ENCODE measurements at places on chromosomes 5 and 9. TPM values are rescaled to one million over a fixed set of nuclear protein-coding genes. Genes with fewer than 3 reads are reported as not detected.

RAB3C gene
- 0.30 TPM for total RNA-seq

HAVCR1 gene
- not detected for total RNA-seq

DNA sequence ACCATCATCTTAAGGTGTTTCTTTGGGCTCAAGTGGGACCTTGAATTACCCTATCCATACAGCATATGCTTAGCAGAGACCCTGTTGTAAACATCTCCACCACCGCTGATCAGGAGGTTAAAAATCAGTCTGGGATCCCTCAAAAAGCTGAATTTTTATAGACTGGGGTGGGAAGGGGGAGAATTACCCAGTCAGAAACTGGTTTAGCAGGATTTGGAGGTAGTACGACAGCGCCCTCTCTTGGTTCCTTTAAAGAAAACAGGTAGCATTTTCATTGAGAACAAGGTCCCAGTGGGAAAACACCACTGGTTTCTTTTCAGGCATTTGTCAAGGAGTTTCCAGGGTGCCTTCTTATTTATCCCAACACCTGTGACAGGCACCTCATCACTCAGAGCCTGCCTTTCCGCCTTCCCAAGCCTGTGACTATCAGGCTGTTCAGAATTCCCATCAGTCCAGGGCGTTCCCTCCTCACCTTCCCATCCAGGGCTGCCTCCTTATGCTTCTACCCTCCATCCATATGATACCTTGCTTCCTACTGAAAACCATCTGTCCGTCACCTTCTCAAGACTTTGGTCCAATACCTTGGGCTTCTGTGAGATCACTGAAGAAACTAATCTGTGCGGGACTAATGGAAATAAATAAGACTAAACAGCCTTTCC is 203.8 kb upstream of the RAI14 start:
- H3K36me3 ChIP-seq = no peaks in the 10 kb centered on the region
- no peak for DNase-seq
- H3K4me1 ChIP-seq = peaks cover 4% of the 10 kb centered on the region
- no peak overlapping the region for H3K4me3 ChIP-seq
- peaks cover 7% of the 10 kb centered on the region for H3K27me3 ChIP-seq

IRX1 gene
- total RNA-seq = 7.2 TPM

WDR31 gene
- total RNA-seq = 2.1 TPM

THBS4 gene
- 2.8 TPM for total RNA-seq

CARTPT gene
- not detected for total RNA-seq

DNA sequence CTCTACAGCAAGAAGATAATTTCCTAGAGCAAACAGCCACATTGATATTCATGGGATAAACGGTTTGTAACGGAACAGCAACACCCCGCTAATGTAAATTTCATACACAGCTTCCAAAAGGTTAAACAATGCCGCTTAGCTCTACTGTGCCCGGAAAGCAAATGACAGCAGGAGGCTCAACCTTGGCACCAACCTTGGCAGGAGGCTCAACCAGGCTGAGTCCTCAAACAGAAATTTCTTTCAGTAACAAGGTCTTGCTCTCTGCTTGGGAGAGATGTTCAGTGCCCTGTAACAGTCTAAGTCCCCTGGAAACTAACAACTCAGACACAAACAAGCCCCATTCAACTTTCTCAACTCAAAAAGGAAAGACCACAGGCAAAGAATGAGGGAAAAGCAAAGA is 11.1 kb upstream of the PPP1R2B start:
- no peaks in the 10 kb centered on the region for H3K27me3 ChIP-seq
- H3K4me3 ChIP-seq = no peak overlapping the region
- no peaks in the 10 kb centered on the region for H3K4me1 ChIP-seq
- no peak for DNase-seq

NR2F1 gene
- 0.49 TPM for total RNA-seq

ECSCR gene
- 13.3 TPM for total RNA-seq

ESM1 gene
- not detected for total RNA-seq

GRCh38 chr5:34811706-34812105 is 27.3 kb upstream of the TTC23L start:
- H3K4me3 ChIP-seq = no peak overlapping the region
- H3K27ac ChIP-seq = no peak overlapping the region
- H3K27me3 ChIP-seq = no peaks in the 10 kb centered on the region
- H3K4me1 ChIP-seq = peaks cover 3% of the 10 kb centered on the region
- no peak for DNase-seq
- peaks cover 14% of the 10 kb centered on the region for H3K36me3 ChIP-seq
